Activated CD8-positive, alpha-beta memory T cell treated with anti-CD3 and anti-CD28 coated beads, Interleukin-2, amount 10 ng/mL, durations not matched to agents 7 days and 5 days (primary cell): ENCODE measurements at places on chromosomes 2 and 18. TPM values are rescaled to one million over a fixed set of nuclear protein-coding genes. Genes with fewer than 3 reads are reported as not detected.

PDCD1 gene
- 2.2 TPM for total RNA-seq

GRCh38 chr2:199309973-199310372, 147.8 kb downstream of the SATB2 start:
- H3K27me3 ChIP-seq = no peaks in the 10 kb centered on the region
- H3K27ac ChIP-seq = no peak overlapping the region
- H3K4me3 ChIP-seq = no peak overlapping the region
- no peak for DNase-seq
- H3K4me1 ChIP-seq = no peaks in the 10 kb centered on the region

- H3K36me3 ChIP-seq = peaks cover 38% of the 10 kb centered on the region
- no peak overlapping the region for H3K4me3 ChIP-seq
- peaks cover 29% of the 10 kb centered on the region for H3K4me1 ChIP-seq
- no peaks in the 10 kb centered on the region for H3K27me3 ChIP-seq
Measured at GRCh38 chr2:181352158-181352557, 105.0 kb upstream of the ITGA4 start.

AOX1 gene
- total RNA-seq = not detected
